ENCODE measurements at places on chromosomes 7 and 10.

GRCh38 chr7:16634271-16634738, 11.2 kb downstream of the ANKMY2 start:
- DNase-seq = peak; percentile 27

DNA sequence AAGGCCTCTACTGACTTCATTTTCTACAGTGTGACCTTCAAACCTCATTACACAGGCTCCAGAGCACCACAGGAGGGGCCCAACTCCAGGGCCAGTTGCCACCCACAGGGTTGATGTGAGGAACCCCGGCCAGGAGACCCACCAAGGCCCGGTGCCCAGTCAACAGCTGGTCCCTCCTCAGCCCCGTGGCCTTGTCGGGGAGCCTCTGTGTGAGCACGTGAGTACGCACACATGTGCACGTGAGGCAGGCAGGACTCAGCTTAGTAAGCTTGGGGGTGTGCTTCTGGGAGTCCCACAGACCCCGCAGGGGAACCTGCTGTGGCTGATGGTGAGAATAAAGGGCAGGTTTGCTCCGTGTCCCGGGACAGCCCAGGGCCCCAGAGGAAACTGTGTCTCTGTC, 104.5 kb downstream of the VIPR2 start:
- DNase-seq = no peak

- DNase-seq = no peak
These were observed 149.8 kb downstream of the KLF6 start for GRCh38 chr10:3635211-3635671.

GRCh38 chr7:19239951-19240350, 94.7 kb upstream of the FERD3L start:
- no peak for DNase-seq

GRCh38 chr7:10618953-10619352, 354.7 kb upstream of the PHF14 start:
- DNase-seq = no peak

Measured in hippocampal formation (tissue), 2 donors.